NCI-H1417 treated with DMSO at 0.1 percent for 48 hours (cell line): ENCODE measurements at places on chromosomes 7 and 10.

- DNase-seq: no peak
These were observed 188.5 kb upstream of the AGR3 start for GRCh38 chr7:17070231-17070708.

- DNase-seq: no peak
These were observed 278.5 kb upstream of the NPY start for GRCh38 chr7:24005517-24005916.

DNA sequence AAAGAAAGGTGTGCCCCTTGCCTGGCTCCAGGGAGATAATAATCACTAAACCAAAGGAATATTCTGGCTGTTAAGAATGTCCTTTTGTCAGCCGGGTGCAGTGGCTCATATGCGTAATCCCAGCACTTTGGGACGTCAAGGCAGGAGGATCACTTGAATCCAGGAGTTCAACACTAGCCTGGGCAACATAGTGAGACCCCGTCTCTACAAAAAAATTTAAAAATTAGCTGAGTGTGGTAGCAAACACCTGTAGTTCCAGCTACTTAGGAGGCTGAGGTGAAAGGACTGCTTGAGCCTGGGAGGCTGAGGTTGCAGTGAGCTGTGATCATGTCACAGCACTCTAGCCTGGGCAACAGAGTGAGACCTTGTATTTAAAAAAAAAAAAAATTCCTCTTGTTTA lies 74.1 kb downstream of the HERC4 start:
- DNase-seq: no peak

GRCh38 chr7:101645951-101646350 lies 16.9 kb upstream of the MYL10 start:
- DNase-seq: no peak

DNA sequence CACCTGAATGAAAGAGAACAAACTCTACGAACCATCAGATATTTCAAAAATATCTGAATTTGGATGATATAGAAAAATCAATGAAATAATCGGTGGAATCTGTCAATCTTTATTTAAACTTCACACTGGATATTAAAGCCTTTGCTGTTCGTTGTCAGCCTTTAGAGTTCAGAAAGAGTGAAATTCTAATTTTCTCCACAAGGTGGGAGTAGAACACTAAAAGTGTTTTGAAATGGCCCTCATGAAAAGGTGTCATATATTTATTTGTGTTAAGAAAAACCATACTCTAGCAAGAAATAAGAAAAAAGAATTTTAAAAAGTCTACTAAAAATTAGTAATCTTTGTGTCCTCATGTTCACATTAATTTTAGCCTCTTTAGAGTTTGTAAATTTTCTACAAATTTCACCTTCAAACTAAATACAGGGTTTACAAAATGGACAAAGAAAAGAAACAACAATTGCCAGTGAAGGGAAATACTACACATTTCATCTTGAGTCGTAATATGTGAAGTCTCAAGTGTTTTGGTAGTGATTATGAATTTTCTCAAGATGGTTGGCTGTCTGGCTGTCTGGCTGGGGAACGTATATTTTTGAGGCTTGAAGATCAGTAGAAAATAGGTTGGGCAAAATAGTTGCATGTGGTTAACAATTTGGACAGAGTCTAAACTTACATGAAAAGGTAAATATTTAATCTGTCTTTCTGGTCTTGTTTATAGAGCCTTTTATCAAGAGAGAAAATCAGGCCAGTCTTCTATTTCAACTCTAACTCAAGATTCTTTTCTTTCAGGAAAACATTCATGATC lies 43.7 kb downstream of the DNAJB9 start:
- peak; percentile 51 for DNase-seq

- DNase-seq: no peak
These were observed 316.6 kb upstream of the ANKRD30A start for GRCh38 chr10:36808625-36809362.

DNA sequence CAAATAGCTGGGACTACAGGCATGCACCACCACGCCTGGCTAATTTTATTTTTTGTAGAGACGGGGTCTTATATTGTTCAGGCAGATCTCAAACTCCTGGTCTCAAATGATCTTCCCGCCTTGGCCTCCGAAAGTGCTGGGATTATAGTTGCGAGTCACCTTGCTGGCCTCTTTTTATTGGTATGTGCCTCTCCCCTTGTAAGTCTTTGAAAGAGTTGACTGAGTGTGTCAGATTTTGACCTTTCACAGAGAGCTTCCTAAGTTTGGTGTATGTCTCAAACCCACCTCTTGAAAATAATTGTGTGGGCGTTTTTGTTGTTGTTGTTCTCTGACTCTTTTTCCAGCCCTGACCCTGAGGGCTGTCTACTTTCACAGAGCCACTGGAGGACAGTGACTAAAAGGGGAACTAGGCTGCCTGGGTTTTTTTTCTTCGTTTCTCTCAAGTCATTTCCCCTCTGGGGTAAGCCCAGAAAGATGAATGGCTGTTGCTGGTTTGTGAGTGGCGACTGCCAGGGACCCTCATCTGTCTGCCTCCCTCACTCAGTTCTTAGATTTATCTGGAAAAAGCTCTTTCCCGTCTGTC lies 262.8 kb downstream of the ZEB1 start:
- no peak for DNase-seq

DNA sequence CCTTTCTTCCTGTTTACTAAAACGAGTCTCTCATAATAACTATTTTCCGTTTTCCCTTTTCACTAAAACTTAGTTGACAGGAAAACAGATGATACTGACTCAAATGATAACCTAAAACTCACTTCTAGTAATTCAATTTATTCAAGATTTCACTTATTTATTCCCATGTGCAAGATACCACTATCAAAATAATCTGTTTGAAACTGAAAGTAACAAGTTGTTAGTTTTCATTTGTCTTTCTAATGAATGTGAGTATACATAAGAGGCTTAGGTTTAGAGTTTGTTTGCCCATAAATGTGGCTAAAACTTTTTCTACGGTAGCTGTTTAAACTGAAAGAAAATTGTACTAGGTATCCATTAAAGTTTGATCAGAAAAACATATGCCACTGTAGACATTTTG lies 314.9 kb upstream of the STEAP1 start:
- no peak for DNase-seq

- no peak for DNase-seq
These were observed 61.1 kb downstream of the KCNMA1 start for GRCh38 chr10:77576444-77577032.

- no peak for DNase-seq
These were observed 52.4 kb downstream of the PDIA4 start for GRCh38 chr7:148975896-148976295.

DNA sequence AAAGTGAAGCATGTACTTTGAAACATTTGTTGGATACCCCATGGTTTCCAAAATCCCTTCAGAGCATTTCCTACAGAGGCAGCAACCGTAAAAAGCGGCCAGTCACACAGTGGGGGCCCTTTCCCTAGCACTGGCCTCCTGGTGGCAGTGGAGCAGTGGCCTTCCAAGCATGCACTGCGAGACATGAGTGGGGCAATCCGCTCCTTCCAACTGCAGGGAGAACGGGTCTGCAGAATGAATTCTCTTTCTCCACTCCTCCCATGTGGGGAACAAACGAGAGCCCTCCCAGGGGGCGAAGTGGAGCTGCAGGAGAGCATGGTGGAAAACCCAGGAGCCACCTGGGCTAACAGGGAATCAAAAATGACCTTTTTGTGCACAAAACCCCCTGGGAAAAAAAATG lies 542.9 kb upstream of the GALNT17 start:
- no peak for DNase-seq

DNA sequence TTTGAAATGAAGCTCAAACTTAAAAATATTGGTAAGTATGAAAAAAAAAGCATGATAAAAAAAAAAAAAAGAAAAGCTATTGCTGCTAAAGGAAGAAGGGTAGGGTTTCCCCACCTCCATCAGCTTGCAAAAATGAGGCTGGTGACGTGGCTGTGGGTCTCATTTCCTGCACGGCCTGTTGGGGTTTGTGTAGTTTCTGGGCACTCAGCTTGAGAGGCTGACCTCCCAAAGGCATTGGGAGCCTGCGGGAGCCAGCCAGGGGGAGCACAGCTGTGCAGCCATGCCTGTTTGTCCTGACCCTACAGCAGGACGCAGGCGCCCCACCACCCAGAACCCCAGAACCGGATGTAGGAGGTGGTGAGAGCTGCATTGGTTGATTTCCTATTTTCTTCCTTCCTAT lies 48.8 kb upstream of the CARD11 start:
- no peak for DNase-seq

DNA sequence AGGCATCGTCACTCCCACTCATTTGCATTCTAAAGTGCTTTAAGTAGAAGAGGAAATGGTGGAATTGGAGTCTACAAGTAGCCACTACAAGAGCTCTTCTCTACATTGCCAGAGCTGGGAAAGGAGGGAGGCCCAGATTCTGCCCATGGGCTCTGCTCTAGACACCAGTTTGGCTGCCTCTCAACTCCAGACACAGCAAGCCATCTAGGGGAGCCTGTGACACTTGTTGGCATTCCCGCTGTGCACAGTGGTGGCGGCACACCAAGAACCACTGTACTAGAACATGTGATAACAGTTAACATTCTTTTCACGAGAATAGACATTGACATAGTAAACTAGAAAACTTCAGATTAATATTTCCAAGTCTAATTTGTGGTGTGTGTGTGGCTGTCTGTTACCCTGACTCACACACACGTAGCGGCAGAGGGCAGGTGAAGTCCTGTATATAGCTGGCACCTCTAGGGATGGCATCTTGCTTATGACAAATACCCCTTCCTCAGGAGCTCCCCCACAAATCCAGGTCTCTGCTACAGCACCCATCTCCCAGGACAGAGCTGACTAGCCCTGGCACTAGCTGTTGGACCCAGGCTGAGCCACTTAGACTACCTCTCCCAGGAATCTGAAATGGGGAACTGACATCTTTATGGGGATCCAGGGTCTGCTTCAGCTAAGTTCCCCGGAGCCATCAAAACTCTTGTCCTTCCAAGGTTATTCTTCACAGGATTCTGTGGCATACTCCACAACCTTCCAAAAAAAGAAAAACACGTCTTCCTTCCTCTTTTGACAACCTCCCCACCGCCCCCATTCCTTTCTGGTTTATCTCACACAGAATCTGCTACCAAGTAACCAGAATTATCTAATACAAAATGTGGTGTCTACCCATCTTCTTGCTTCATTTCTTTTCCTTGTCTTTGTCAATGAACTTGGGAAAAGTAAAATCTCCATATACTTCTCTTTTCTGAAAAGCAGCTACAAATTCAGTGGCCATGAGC lies 54.7 kb upstream of the MRLN start:
- no peak for DNase-seq

- DNase-seq: no peak
These were observed 252.1 kb downstream of the GLI3 start for GRCh38 chr7:41984888-41985287.

GRCh38 chr7:101699399-101699798 lies 70.3 kb upstream of the MYL10 start:
- no peak for DNase-seq

- no peak for DNase-seq
These were observed 149.5 kb downstream of the PPP1R9A start for GRCh38 chr7:95056901-95057300.

- no peak for DNase-seq
These were observed 173.1 kb downstream of the INHBA start for GRCh38 chr7:41529831-41530230.

DNA sequence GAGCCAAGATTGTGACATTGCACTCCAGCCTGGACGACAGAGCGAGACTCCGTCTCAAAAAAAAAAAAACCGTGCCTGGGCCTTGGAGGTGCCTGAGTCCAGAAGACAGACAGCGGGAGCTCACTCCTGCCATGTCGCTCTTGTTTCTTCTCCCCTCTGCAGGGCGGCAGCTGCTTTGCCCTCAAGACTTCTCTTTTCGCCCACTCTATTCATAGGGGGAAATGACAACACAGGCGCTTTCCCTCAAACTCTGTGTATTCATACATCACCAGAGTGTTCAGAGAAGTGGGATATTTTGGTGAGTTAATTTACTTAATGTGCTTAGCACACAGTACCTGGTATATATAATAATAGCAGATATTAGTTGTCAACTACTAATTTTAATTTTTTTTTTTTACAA lies 44.5 kb downstream of the FOXK1 start:
- no peak for DNase-seq

DNA sequence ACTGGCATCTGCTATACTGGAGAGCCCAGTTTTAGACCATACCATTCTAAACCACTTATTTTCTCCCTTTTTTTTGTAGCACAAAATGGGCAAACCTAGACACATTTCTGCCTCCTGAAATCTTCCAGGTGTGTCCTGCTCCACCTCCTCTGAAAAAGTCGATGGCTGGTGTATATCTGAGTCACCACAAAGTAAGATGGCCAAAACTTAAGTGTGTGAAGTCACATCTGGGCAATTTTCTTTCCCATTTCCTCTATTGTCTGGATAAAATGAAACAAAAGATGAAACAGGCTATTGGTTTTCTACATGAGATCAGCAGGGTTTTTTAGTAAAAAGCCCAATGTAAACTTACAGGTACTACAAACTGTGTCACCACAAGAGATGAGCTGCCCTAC lies 65.5 kb downstream of the OSBPL3 start:
- DNase-seq: no peak

GRCh38 chr7:38296059-38296857 lies 22.8 kb upstream of the TARP start:
- no peak for DNase-seq

DNA sequence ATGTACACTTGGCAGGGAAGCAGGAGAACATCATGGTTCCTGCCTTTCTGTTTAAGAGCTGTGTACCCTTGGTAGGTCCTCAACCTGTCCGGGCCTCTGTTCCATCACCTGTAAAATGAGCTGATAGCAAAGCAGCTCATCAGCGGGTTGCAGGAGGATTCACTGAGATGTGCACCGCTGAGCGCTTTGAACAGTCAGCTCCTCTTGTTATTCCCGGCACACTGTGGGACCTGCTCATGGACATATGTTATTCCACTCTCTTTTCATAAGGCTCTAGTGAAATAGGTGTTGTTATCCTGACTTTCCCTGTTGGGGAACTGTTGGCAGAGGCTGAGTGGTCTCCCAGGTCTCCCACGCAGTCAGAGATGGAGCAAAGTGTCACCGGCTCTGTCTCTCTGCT lies 497.5 kb upstream of the ZMIZ1 start:
- no peak for DNase-seq

- peak; percentile 85 for DNase-seq
These were observed 196.3 kb upstream of the FOXP2 start for GRCh38 chr7:114218283-114218682.

DNA sequence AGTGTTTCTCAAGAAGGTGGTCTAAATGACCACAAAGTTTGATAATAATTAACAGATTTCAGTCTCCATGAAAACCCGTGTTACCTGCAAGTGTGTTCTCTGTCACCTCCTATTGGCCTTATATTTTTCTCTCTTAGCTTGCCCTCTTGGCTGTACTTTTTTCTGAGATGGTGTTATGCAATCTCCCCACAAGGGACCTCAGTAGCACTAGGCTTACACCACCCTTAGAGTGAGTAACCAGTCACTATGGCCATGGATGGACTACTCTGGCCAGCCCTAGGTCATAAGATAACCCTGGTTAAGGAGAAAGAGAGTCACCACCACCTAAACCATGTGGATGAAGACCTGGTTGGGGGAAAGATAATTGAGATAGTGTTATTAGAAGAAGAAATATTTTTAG lies 76.8 kb downstream of the NPSR1 start:
- no peak for DNase-seq
